ENCODE measurements at places on chromosomes 16 and 17.

DNA sequence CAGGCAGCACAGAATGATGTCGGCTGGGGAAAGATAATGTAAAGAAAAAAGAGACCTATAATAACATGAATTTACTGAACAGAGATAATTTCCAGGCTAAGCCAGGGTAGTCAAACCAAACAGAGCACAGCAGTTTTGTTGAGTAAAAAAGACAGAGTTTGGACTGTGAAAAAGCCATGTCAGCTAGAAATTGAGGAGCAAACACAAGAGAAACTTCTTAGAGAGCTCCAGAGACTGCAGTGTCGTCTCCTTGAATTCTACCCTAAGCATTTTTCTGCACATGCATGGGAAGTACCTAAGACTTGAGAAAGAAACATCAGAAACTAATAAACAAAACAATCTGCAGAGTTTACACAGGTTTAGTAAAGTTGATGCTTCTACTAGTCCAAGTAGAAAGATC is 1098.8 kb upstream of the CDH8 start:
- no peak for DNase-seq

DNA sequence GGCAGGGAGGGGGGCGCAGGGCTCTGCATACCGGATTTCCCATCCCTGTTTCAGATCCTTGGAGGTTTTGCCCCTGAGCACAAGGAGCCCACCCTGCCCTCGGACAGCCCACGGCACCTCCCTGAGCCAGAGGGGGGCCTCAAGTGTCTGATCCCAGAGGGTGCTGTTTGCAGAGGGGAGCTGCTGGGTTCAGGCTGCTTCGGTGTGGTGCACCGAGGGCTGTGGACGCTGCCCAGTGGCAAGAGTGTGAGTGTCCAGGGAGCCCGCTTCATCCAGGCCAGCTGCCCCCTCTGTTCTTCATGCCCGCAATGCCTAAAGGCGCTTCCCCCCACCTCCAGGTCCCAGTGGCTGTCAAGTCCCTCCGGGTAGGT is 2.5 kb downstream of the TNK1 start:
- DNase-seq, result no peak

DNA sequence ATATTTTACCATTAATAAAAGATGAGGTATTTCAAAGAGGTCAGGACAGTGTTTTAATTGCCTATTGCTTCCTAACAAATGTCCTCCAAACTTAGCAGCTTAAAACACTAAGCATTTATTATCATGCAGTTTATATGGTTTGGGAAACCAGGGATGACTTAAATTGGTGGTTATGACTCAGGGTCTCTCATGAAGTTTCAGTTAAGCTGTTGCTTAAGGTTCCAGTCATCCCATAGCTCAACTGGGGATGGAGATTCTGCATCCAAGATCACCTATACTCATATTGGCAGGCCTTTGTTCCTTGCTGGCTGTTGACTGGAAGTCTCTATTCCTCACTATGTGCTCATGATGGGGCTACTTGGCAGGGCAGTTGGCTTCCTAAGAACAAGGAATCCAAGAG is 1329.9 kb upstream of the GOT2 start:
- DNase-seq, result no peak

- no peak for DNase-seq
Observed at GRCh38 chr16:28073836-28074235, 10.3 kb upstream of the GSG1L start.

GRCh38 chr16:7366041-7366440 is 33.4 kb downstream of the RBFOX1 start:
- DNase-seq, result no peak

- no peak for DNase-seq
Observed at GRCh38 chr17:51455931-51456330, 195.6 kb downstream of the UTP18 start.

- DNase-seq, result peak; percentile 74
Observed at GRCh38 chr16:785563-786535, 2.3 kb downstream of the RPUSD1 start.

DNA sequence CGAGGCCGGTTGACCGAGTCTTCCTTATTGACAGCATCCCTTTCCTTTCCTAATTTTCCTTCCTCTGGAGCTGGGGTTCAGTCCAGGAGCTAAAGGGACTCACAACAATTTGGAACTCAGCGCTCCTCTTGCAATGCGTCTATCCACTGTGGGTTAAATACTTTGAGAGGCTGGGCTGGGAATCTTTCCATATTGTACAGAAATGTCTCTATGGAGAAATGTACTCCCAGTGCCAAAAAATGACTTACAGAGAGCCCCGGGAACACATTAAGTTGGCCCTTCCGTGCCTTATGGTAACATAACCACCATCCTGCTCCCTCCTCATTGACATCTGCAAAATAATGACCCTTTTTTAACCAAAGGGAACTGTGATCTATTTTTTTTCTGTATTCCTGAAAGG is 192.8 kb downstream of the FTO start:
- no peak for DNase-seq

DNA sequence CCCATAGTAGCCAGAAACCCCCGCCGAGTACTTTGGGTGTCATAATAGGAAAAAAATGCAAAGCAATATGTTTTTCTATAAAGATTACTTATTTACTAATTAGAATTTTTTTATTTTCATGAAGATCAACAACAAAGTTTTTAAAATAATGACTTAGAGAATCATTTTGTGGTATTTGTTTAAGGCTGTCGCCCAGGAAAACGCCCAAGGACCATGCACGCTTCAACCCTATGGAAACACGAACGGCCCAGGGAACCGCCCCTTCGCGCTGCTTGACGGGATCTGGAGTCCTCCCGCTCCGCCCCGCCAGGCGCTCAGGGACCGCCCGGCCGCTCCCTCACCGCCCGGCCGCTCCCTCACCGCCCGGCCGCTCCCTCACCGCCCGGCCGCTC is 408 bp upstream of the KPNA2 start:
- DNase-seq, result peak; percentile 84

- no peak for DNase-seq
Observed at GRCh38 chr16:54503856-54504219, 217.3 kb upstream of the IRX3 start.

GRCh38 chr17:9818760-9819159 is 3.1 kb downstream of the GSG1L2 start:
- DNase-seq, result no peak

GRCh38 chr17:79041041-79041570 is 17.1 kb downstream of the C1QTNF1 start:
- no peak for DNase-seq

DNA sequence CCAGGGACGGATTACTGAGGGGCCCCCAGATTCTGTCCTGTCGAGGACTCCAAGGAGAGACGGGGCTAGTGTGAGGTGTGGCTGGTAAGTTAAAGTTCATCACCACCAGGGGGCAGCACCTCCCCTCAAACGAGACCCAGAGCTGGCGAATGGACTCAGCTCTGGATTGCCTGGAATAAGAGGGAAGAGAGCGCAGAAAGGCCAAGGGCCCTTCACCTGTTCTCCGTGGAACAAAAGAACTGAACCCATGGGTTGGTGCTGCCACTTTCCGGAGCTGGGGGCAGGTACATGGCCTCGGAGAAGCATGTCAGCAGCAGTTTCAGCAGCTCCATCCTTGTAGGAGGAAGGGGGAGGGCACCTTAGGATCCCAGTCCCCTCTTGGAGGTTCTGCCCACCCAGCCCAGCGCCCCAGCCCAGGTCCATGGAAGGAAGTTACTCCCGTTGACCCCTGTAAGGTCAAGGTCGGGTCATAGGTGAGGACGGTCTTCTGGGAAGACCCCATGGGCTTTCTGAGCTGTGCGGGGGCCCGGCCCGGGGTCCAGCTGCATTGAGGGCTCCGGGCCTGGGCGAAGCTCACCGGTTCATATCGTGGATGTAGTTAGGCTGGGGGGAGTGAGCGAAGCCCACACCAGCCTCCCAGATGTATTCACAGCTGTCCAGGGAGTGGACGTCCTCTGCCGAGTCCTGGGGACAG is 10.8 kb downstream of the HID1 start:
- DNase-seq, result peak; percentile 65

GRCh38 chr17:11485336-11486100 is 112.8 kb upstream of the DNAH9 start:
- DNase-seq, result no peak

GRCh38 chr16:11968577-11968976 is 3.6 kb downstream of the TNFRSF17 start:
- DNase-seq, result no peak

DNA sequence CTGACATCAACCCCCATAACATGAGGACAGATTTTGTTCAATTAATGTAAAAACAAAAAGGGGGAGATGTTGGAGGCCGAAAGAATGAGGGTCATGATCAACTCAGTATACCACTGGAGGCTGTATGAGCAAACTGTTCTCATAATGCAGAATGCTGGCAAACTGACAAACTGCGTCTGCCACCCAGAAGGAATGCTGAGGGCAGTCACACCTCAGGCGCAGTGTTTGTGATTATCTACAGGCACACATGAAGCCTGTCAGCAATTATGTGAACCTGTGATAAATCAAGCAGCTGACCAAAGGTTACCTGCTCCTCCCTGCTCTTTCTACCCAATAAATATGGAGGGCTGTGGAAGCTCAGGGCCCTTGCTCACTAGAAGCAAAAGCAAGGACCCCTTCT is 27.3 kb downstream of the CD300LG start:
- DNase-seq, result no peak

DNA sequence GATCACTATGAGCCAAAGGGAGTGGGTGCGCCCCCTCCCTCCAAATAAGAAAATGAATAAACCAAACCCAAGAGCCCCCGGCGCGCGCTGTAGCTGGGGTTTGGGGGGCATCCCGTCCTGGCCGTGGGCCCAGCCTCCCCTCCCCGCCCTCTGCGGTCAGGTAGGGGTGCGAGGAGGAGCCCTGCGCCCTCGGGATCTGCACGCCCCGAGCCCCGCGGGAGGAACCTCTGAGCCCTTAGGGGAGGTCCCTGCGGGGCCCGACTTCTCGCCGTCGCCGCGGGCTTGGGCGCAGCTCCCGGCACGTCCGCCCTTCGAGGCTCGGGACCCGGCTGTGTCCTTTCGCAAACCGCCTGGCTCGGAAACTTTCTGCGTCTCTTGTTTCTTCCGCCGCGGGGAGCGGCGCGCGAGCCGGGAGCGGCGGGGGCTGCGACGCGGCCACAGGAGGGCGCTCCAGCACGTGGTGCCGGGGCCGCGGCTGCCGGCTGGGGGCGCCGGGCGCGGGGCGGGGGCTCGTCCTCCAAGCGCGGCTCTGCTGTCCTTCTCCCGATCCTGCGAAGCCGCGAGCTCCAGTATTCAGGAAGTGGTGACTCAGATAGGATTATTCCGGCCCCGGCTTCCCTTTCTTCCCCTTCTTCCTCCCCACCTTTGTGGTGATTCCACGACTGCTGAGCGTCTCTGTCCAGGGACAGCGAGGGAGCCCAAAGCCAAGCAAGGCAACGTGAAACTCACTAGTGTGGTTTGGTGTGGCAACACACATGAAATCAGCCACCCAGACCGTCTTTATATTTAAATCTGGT is 1.6 kb downstream of the PITPNC1 start:
- DNase-seq, result peak; percentile 71

DNA sequence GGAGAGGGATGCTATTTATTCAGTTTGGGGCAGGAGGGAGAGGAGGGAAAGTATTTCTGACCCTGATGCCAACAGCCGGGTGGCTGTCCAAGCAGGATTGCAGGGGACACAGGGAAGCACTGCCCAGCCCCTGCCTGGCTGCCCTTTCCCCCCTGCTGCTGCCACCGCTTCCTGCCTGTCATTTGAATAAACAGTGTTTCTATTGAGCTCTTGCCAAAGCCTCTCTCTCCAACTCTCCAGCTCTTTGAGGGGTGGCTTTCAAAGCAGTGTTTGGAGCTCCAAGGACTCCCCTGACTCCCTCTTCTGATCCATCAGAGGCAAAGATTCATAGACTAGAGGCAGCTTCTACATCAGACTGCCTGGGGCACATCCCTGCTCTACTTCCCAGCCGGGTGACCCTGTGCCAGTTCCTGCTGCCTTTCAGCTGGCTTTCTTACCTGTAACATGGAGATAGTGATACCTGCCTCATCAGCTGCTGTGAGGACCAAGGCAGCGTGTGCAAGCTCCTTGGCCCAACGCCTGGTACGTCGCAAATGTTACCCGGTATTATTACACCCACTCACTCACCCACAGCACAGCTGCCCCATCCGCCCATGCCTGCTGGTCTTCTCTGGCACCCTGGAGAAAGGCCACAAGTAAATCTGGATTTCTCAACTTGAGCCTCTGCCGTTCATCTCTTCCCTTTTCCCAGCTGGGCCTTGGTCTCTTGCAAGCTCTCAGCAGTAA is 9.5 kb downstream of the PROCA1 start:
- no peak for DNase-seq

DNA sequence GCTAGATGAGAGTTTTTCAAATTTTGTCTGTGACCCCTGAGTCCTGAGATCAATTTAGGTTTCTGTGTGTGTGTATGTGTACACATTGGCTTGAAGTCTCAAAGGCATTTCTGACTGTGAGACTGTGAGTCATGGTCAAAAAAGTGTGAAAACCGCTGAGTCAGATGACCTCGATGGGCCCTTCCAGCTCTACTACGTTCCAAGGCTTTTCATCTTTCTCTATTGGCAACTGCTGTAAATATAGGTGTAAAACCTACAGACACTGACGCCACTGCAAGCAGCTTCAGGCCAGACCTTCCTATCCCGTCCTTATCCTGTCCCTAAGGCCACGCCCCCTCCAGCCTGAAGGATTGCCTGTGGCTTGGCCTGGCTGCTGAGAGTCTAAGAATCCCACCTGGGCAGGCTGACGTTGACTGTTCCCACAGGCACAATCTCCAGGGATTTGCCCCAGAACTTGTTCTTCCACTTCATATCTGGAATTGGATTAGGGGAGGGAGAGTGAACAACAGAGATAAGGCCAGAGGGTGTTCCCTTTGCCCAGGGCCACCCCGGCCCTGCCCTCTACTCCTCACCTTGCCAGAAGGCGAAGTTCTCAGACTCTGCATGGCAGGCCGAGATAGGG is 11.3 kb downstream of the OSBPL7 start:
- no peak for DNase-seq

GRCh38 chr17:35368081-35368830 is 5.2 kb downstream of the SLFN11 start:
- no peak for DNase-seq

DNA sequence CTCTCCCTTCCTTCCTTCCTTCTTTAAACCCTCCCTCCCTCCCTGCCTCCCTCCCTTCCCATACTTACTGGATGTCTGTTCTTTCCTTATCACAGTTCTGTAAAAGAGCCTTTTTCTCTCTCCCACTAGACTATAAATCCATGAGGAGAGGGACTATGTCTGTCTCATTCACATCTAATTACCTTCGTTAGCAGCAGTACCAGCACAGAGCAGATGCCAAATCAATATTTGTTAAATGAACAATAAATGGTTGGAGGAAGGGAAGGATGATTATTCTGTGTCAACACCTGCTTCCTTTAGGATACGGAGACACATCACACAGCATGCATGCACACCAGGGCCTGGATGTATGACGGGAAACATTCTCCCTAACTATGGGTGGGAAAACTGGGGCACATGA is 94.2 kb downstream of the DNAH3 start:
- DNase-seq, result no peak

DNA sequence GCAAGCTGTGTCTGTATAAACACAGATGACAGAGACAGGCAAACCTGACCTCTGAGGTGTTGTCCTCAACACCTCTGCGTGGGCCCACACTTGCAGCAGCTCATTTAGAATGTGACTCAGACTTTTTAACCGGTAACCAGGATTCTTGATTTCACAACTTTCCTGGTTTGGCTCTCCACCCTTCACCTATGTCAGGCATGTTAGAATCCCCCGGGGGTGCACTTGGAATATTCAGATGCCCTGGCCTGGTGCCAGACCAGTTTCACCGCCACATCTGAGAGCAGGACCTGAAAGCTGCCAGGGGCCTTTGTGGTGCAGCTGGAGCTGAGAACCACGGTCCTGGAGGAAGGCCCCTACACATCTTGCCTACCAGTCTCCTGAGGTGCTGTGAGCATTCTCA is 4.8 kb downstream of the DHODH start:
- DNase-seq, result no peak

GRCh38 chr16:29899516-29900101 is at the start of gene SEZ6L2:
Gene SEZ6L2, minus strand, starts transcription at chr16:29899550. Its CDS starts 531 bp downstream, at chr16:29899019.
- DNase-seq, result no peak

GRCh38 chr16:86988920-86989696 is 328.1 kb downstream of the C16orf95 start:
- no peak for DNase-seq
